Stimulated activated CD4-positive, alpha-beta T cell treated with anti-CD3 and anti-CD28 coated beads, TNF-alpha, amount 100 ng/mL, for 4 hours (primary cell): ENCODE measurements at places on chromosomes 6 and 20.

- no peak for DNase-seq
Measured at GRCh38 chr6:158591134-158591809, 31.4 kb downstream of the TMEM181 start.

DNA sequence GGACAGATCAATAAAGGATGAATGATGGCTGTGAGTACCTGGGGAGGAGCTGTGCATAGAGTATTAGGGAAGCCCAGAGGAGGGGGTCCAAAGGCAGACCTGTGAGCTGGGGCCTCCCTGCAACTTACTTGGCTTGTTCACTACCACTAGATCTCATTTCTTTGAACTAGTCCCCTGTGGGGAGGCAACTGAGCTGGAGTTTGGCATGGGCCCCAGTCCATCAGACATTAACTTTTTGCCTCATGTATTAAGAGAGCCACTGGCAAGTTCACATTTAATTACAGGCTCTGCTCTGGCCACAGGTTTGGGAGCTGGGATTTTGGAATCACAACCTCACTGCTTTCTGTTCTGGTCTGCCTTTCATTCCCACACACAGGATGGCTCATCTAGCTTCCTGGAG is 254.1 kb downstream of the PRL start:
- no peak for DNase-seq

DNA sequence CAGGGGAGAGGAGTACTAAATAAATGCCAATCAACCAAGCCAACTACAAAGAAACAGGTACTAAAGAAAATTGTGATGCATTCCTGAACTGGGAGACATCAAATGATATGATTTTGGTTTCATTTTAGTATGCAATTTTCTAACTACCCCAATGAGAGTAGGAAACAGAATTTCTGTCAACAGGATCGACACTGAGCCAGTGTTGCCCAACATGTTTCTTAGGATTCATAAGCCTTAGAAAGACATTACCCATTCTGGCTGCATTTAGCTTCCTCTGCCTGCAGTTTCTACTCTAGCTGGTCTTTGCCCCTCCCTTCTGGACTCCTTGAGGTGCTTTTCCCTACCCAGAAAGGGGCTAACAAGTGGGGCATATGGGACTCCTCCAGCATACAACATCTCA is 49.8 kb downstream of the KCTD20 start:
- no peak for DNase-seq

- DNase-seq, result no peak
Measured at GRCh38 chr6:25883536-25883935, 9.5 kb upstream of the SLC17A3 start.

GRCh38 chr20:60463798-60464197 is 505.6 kb downstream of the CDH26 start:
- DNase-seq, result no peak

- no peak for DNase-seq
Measured at GRCh38 chr6:93954584-93954983, 535.2 kb upstream of the EPHA7 start.

GRCh38 chr20:60167812-60168211 is 209.6 kb downstream of the CDH26 start:
- no peak for DNase-seq

- no peak for DNase-seq
Measured at GRCh38 chr20:63882257-63883200, 12.4 kb upstream of the DNAJC5 start.

GRCh38 chr6:2695454-2696095 is 55.1 kb downstream of the MYLK4 start:
- DNase-seq, result no peak

GRCh38 chr6:28134015-28134414 is 7.7 kb upstream of the ZKSCAN8 start:
- no peak for DNase-seq

DNA sequence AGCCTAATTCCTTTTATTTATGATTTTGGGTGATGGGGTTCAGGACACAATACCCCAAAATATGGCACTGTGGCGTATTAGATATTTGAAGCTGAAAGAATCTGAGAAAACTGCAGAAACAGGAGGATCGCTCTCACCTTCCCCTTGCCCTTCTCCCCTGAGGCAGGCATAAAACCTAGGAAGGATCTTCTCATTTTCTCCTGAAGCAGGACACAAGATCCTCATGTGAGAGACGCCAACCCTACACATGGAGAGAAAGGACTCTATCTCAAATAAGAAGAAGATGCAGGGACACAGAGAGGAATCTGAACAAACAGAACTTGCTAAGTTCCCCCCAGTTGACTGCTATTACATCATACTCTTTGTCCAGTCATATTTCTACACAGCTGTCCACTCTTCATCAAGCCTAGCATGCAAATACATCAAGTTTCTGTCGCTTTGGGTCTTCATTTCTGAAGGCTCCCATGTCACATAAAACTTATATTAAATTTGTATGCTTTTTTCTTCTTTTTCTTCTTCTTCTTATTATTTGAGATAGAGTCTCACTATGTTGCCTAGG is 109.0 kb downstream of the DTNBP1 start:
- DNase-seq, result no peak

- no peak for DNase-seq
Measured at GRCh38 chr6:162533009-162533400, 194.6 kb downstream of the PRKN start.

GRCh38 chr6:47263268-47263667 is 46.4 kb downstream of the TNFRSF21 start:
- no peak for DNase-seq

GRCh38 chr6:124882579-124883393 is 79.5 kb upstream of the RNF217 start:
- no peak for DNase-seq

- no peak for DNase-seq
Measured at GRCh38 chr6:125200941-125201340, 47.4 kb downstream of the TPD52L1 start.

DNA sequence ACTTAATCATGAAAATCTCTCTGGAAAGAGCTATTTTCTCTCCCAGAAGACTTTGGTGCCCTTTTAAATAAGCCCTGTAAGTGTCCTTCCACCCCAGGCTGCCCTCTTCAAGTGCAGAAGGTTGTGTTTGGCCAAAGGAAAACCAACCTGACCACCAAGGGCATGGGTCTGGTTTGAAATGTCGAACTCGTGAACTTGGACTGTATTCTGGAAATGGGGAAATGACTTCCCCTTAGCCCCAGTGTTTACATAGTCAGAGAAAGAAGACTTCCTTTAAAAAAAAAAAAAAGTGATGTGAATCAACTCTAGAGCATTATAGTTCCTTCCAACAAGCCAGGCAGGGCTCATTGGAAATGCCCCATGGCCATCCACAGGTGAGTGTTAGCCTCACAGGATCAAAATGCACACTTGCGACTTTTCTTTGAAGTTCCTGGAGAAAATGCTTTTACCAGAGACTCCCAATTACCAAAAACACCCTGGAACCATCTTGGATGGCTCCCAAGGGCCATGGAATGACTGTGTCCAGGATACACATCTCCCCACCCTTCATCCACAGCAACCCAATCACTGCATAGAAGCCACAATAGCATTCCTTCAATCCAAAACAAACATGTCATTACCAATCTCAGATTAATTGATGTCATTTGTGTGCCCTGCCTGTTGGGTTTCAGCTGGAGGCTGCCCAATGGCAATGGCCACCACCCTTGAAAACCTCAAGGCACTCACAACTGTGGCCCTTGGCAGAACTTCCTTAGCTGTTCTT is 133.8 kb downstream of the CLIC5 start:
- no peak for DNase-seq

DNA sequence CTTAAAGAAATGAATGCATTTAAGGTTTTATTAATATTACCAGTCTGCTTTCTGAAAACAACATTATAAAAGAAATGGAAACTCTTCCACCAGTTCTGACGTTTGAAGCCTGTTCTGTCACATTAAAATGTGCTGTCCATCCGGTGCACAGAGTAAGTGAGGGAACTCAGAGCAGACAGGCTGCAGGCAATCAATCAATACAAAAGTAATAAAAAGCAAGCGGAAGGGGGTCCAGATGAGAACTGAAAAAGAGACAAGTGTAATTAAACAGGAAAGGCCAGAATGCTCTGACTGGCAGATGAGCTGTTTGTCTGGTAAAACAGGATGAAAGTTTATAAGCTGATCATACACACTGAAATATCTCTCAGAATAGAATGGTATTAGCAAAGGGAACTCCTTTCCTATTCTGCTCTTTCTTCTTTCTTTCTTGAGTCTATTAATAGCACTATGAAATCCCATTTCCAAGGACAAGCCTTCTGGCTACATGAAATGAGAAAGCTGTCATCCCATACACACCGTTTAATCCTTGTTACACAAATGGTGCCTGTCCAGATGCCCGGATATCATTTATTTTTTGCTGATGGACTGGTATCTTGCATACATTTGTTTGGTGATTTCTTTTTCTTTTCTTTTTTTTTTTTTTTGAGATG is 94.3 kb downstream of the RAMACL start:
- DNase-seq, result no peak

DNA sequence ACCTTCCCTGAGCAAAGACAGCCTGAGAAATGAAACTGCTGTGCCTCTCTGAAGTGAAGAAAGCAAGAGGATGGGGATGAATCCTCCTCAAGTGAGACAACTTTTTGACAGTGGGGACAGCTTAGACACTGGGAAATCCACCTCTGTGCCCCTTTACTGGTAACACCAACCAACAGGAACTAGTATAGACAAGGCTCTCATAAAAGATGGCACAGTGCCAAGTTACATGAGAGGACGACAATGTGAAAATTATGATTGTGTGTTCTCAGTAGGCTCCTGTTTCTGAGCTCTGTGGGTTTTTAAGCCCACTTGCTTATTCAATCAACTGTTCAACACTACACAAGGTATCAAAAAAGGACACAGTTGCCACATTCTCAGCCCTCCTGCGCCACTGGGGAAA is 41.6 kb upstream of the LYRM2 start:
- no peak for DNase-seq

- DNase-seq, result no peak
Measured at GRCh38 chr6:87705070-87705691, 3.1 kb upstream of the AKIRIN2 start.

- no peak for DNase-seq
Measured at GRCh38 chr6:15508441-15508871, 154.4 kb downstream of the DTNBP1 start.

- no peak for DNase-seq
Measured at GRCh38 chr6:38261626-38262025, 378.1 kb downstream of the BTBD9 start.

- no peak for DNase-seq
Measured at GRCh38 chr6:13470238-13471140, 16.9 kb downstream of the GFOD1 start.

GRCh38 chr6:134674562-134674961 is 275.3 kb downstream of the ALDH8A1 start:
- no peak for DNase-seq

- no peak for DNase-seq
Measured at GRCh38 chr6:95274686-95275235, 302.6 kb upstream of the MANEA start.

DNA sequence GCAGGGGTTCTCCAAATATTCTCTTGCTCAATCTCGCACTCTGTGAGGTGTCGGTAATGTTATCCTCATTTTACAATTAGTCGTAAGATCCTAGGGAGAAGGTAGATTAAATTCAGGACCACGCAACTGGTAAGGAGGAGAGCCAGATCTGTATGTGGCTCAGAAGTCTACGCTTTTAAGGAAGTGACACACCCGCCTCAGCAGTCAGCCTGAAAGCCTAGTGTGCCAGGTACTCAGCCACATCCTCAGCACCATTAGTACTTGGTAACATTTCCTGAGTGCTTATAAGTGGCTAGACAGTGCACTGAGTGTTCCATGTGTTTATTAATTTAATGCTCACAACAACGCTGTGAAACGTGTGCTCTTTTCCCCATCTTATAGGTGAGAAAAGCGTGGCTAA is 63.7 kb downstream of the DHX35 start:
- DNase-seq, result no peak

DNA sequence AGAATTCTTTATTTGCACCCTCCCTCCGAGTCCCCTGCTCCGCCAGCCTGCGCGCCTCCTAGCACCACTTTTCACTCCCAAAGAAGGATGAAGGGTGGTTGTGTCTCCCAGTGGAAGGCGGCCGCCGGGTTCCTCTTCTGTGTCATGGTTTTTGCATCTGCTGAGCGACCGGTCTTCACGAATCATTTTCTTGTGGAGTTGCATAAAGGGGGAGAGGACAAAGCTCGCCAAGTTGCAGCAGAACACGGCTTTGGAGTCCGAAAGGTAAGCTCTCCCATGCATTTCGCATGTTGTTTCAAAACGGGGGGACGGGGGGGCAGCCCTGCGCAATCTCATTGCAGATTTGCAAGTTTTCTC is 357 bp downstream of the PCSK2 start:
- no peak for DNase-seq

- DNase-seq, result no peak
Measured at GRCh38 chr20:910870-911770, 5.0 kb downstream of the ANGPT4 start.

DNA sequence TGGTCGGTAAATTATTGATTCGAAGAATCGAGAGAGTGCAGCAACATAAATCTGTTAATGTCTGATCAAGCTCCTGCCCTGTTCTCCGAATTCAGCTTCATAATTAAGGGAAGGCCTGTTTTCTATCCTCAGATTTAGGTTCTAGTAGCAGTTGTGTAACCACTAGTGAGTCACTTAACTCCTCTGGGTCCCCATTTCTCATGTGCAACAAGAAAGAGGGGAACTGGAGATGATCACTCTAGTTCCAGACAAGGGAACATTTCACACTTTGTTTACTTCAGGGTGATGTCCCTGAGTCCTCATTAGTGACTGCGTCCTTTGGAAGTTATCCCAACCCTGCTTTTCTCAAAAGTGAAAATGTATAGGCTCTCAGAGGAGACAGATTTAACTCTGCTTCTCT is 68.1 kb upstream of the RNF146 start:
- no peak for DNase-seq

- no peak for DNase-seq
Measured at GRCh38 chr6:95847061-95847460, 168.7 kb upstream of the FUT9 start.

DNA sequence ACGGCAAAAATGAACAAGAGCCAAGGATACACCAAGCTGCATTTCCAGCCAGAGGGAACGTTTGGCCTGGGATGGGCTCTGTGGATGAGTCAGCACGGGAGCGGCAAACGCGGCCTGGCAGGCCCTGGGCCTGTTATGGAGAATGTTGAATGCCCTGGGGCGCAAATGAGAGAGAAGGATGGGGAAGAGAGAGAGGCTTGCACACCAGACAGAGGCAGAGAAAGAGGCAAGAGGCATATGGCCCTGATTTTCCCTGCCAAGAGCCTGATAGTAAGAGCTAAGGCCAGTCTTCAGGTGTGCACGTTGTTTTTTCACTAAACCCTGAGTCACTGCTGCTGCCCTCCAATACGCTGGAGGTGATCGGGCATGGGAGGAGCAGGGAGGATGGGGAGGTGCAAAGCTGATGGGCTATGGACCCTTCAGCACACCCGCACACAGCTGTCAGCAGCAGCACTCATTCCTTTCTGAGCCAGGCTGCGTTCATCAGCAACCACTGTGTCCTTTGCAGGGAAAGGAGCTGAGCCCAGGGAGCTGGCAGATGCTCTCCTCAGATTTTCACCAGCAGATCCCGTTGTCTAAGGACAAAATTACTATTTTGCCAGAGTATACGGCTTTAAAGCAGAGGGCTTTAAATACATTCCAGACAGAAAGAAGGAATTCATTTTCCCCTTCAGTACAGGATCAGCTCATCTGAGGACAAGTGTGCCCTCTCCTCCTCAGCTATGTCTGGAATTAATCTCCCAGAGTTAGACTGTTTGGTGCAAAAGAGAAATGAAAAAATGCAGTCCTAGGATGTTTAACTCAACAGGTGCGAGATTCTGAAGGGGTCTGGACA is 61.7 kb upstream of the SLC22A23 start:
- DNase-seq, result no peak
